ENCODE measurements at places on chromosomes 2 and 18.

DNA sequence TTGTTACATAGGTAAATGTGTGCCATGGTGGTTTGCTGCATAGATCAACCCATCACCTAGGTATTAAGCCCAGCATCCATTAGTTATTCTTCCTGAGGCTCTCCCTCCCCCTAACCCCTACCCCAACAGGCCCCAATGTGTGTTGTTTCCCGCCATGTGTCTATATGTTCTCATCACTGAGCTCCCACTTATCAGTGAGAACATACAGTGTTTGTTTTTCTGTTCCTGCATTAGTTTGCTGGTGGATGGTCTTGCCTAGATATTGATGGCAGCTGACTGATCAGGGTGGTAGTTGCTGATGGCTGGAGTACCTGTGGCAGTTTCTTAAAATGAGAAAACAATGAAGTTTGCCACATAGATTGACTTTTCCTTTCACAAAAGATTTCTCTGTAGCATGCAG, 34.6 kb upstream of the MSTN start:
- DNase-seq: no peak

DNA sequence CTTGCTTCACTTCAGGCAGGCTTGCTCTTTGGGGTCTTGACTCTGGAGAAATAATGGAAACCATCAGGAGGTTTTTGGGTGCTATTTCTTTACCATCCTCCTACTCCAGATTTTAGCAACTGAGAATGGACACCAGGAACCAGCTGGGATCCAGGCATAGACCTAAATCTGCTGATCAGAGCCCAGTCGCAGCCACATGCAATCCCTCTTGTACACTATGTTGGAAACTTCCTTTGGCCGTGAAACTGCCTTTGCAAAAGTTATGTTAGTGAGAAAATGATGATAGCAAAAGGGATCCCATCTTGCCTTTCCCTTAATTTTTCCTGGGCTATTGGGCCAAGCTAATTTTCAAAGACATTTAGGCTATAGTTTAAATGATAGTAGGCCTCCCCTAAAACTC, 158.8 kb upstream of the ARL4C start:
- DNase-seq: no peak

DNA sequence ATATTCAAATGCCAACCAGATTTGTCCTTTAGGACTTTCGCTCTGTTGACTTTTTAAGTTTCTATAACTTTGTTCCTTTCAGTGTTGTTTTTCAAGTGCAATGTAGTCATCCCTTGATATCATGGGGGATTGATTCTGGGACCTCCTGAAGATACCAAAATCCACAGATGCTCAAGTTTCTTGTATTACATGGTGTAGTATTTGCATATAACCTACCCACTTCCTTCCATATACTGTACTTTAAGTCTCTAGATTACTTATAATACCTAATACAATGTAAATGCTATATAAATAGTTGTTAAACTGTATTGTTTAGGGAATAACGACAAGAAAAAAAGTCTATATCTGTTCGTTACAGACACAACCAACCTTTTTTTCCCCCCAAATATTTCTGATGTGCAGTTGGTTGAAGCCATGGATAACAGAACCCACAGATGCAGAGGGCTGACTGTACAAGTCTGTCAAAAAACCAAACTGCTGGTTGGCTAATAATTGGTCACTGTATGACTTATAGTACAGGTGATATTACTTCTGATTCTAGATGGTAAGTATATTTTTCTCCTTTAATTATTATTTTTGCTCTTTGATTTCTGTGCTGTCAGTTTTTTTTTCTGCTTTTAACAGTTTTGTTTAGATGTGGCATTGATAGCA, 201.7 kb upstream of the STON1 start:
- DNase-seq: no peak

DNA sequence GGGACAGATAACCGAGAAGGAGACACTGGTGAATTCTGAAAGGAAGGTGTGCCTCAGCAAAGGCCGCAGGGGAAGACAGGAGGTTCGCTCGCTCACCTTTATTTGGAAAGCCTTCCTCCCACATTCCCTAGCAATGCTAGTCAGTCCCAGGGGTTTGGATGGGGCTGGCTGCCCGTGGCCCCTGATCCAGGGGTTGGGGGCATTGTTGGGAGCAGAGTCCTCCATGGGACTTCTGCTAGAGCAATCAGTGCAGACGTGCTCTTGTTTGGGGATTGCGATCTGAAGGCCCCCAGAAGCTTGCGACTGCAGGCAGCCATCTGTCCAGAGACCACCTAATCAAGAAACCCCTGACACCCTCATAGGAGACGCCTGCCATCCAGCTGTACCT, 6.0 kb upstream of the CYP27C1 start:
- DNase-seq: no peak

DNA sequence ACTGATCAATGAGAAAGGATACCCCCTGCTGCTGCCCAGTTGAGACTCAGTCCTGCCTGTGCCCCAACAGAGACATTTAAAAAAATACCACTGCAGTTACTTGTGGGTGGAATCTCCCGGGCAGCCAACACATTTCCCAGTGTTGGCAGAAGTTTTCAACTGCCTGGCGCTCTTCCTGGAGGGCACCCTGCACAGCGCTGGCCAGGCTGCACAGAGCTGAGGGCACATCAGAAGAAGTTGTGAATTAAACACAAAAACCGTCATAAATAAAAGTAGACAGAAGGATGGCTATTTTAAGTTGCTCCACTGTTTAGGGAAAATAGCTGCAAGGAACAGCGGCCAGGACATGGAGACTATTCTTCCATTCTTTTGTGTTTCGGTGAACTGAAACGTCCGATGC, 110.2 kb upstream of the THOC1 start:
- DNase-seq: no peak

DNA sequence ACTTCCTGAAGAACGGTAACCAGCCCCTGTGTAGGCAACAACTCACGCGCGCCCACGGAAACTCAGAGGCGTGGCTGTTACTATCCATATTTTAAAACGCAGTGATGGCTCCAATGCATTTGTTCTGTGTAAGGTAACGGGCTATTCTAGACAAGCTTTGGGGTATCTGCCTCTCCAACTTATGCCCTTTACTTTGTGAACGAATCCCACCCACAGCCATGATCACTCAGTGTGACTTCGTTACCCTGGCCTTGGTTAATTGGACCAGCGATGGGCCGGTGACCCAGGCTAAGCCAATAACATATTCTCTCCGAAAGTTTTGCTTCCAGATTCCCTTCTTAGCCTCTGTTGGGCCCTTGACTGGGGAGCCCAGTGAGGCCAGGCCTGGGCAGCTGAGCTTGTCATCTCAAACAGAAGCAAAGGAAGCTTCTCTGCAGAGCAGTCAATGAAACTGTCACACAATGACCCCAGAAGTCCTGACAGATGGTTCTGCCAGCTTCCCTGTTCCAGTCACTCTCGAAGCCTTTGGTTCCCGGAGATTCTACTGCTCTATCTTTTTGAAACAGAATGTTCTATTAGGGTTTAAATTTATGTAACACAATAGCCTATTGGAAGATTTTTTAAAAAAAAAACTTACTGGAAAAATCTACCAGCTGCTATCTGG, 30.7 kb upstream of the ROCK2 start:
- no peak for DNase-seq

GRCh38 chr2:239583879-239584859, 183.3 kb upstream of the HDAC4 start:
- no peak for DNase-seq

- DNase-seq: no peak
These were observed 231.7 kb downstream of the FSIP2 start for GRCh38 chr2:185970148-185970852.

DNA sequence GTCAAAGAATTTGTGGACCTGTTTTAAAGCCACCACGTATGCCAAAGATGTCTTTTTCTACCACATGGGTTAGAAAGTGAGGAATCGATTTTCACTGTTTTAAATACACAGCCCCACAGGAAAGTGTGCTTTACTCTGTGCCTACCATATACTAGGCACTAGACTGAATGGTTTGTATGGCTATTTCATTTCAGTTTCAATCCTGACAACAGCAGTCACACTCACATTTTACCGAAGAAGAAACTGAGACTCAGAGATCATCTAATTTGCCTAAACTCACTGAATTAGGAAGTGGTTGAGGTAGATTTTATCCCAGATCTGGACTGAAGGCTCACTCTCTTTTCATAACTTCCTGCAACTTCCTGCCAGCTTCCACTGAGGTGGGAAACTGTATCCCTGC, 176.4 kb downstream of the ALK start:
- DNase-seq: no peak

- DNase-seq: no peak
These were observed 56.4 kb downstream of the ADCY3 start for GRCh38 chr2:24863641-24864040.

GRCh38 chr2:99822474-99823207, 319.7 kb downstream of the AFF3 start:
- no peak for DNase-seq

GRCh38 chr2:195312662-195313061, 344.4 kb upstream of the SLC39A10 start:
- DNase-seq: no peak

DNA sequence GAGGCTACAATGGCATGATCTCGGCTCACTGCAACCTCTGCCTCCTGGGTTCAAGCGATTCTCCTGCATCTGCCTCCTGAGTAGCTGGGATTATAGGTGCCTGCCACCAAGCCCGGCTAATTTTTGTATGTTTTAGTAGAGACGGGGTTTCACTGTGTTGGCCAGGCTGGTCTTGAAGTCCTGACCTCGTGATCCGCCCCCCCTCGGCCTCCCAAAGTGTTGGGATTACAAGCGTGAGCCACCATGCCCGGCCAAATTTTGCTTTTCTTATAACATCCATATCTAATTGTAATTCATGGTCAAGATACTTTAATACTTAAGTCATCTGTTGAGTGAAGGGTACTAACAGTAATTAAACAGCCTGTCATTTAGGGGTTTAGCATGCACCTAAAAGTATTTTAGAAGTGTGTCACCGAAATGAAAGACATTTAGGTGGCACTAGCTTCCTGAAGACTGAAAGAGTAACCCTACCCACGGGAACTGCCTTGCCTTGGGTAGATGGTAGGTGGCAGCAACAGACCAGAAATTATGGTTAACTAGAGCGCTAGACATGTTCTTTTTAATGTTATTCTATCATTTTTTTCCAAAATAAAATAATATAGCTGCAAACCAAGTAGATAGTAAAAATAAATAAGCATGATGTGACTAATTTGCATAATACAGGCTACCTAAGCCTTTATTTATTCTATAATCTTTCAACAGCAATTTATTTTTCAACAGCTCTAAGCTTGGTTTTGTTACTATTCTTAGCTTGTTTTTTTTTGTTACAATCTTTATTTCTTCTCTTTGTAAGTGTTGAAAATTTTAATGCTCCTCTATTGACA, 8.6 kb upstream of the ACYP2 start:
- no peak for DNase-seq

GRCh38 chr18:52723550-52723970, 383.6 kb downstream of the DCC start:
- DNase-seq: no peak

DNA sequence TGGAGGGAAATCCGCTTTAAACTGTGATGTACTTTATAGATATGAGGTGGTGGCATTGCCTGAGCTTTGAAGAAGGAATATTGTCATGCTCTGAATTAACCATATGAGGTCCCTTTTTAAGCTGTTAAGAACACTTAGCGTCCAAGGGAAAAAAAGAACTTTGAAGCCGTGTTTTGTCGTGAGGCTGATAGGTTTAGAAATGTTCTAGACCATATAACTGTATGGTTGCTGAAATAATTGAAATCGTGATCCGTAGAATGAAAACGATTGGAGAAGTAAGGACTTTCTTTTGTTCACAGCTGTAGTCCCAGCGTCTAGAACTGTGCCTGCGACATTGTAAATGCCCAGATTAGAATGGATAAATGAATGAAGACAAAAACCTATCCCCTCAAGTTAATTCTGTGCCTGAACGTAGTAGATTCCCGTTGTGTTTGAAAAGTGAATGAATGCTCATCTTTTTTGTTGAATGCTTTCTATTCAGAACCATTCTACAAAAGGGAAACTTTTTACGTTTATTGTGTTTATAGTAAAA, 1.5 kb downstream of the SMCHD1 start:
- no peak for DNase-seq

DNA sequence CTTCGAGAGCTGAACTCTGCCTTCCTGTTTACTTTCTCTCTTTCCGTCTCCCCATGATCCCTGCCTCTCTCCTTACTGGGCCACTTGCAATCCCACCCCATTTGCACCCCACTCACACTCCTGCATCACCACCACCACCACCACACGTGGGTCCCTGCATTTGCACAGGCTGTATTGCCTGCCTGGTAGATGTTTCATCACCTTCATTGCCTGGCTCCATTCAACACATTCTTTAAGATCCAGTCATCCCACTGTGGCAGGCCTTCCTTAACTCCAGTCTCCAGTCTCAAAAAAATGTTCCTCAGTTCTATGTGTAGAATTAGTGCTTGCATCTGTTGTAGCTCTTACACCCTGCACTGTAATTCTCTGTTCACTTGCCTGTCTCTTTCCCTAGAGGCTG, 13.9 kb downstream of the NOSTRIN start:
- no peak for DNase-seq

- no peak for DNase-seq
These were observed 24.3 kb downstream of the RNF144A start for GRCh38 chr2:6941299-6942046.

DNA sequence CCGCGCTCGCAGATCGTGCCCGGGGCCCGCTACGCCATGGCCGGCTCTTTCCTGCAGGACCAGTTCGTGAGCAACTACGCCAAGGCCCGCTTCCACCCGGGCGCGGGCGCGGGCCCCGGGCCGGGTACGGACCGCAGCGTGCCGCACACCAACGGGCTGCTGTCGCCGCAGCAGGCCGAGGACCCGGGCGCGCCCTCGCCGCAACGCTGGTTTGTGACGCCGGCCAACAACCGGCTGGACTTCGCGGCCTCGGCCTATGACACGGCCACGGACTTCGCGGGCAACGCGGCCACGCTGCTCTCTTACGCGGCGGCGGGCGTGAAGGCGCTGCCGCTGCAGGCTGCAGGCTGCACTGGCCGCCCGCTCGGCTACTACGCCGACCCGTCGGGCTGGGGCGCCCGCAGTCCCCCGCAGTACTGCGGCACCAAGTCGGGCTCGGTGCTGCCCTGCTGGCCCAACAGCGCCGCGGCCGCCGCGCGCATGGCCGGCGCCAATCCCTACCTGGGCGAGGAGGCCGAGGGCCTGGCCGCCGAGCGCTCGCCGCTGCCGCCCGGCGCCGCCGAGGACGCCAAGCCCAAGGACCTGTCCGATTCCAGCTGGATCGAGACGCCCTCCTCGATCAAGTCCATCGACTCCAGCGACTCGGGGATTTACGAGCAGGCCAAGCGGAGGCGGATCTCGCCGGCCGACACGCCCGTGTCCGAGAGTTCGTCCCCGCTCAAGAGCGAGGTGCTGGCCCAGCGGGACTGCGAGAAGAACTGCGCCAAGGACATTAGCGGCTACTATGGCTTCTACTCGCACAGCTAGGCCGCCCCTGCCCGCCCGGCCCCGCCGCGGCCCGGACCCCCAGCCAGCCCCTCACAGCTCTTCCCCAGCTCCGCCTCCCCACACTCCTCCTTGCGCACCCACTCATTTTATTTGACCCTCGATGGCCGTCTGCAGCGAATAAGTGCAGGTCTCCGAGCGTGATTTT, 7.6 kb downstream of the TBR1 start:
- DNase-seq: no peak

- no peak for DNase-seq
These were observed 433.0 kb downstream of the ZEB2 start for GRCh38 chr2:144086965-144087364.

GRCh38 chr2:28544405-28544921, 48.6 kb downstream of the PLB1 start:
- DNase-seq: no peak

- no peak for DNase-seq
These were observed 947.6 kb downstream of the DPP10 start for GRCh38 chr2:115389898-115390565.
